ENCODE measurements at places on chromosomes 2 and 18. TPM values are rescaled to one million over a fixed set of nuclear protein-coding genes. Genes with fewer than 3 reads are reported as not detected.

DNA sequence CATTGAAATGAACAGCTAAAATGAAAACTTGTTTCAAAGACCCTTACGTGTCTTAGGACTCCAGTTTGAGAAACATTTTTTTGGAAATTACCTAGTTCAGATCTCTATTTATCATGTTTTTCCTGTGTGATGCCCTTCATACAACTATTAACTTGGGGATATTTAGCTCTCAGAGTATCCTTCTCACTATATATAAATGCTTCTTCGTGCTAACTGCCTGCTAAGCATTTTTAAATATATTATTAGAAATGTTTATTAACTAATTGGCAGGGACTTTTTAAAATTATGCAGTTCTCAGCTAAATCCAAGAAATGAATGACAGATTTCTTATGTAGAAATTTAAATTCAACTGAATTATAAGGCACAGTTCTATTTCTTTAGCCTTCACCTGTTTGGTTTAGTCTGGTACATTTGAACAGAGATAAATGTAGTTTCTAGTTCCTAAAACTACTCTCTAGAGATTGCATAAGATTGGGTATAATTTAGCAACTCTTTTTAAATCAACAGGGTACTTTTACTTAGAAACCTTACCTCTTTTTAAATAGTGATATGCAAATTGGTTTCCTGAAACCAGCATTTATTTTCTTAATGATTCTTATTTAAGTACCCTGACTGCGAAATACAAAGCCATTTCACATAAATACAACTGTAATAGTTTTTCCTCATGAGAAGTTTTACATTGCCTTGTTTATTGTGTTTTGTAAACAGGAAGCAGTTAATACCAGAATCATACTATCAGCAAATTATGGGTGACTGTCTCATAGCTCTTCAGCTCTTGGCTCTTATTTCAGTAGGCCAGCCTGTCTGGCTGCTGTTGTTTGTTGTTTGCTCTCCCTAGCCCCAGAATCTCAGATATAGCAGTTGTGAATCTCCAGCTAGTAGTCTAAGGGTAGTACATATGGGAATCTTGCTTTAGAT lies 140.7 kb downstream of the PTRHD1 start:
- DNase-seq: no peak

- DNase-seq: no peak
Measured at GRCh38 chr2:206040525-206040924, 45.4 kb downstream of the INO80D start.

- DNase-seq: peak; percentile 41
Measured at GRCh38 chr18:5584746-5585417, 41.1 kb upstream of the EPB41L3 start.

GRCh38 chr18:31232775-31233424 lies 70.2 kb upstream of the DSC1 start:
- no peak for DNase-seq

- DNase-seq: no peak
Measured at GRCh38 chr2:101253703-101254450, 1.2 kb downstream of the CNOT11 start.

DNA sequence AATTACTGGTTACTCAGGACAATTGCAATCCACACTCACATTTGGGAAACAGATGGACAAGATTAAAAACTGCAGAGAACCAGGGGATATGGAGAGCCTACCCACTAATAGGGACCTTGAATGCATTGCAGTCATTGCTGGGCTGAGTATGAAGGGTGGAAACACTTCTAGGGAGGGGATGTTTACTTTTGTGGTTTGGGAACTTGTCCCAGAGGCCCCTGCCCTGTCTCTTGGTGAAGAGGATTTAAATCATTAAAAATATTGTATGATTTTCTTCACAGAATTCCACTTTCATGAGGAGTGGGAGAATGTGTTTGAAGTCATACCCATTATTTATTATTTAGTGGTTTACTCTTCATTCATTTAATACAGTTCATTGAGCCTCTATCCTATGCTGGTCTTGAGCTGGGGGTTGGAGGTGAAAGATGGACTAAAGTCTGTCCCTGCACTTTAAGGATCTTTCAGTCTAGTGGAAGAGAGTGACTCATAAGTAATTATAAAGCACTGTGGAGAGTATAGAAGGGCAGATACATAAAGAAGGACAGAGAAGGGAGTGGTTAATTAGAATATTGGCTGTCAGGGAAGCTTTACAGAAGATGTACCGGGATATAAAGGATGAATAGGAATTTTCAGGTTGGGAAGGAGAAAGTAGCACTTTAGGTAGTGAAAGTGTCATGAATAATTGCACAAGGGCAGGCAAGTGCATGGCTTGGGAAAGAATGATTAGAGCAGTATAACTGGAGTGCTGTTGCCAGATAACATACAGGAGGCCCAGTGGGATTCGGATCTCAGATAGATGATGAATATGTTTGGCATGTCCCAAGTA lies 313.4 kb downstream of the LPIN1 start:
- DNase-seq: peak; percentile 86

- DNase-seq: no peak
Measured at GRCh38 chr2:237943395-237944094, 23.3 kb upstream of the UBE2F start.

NCKAP5 gene
- 6.5 TPM for total RNA-seq

PLGLB1 gene
- not detected for total RNA-seq

NEU2 gene
- not detected for total RNA-seq

PROC gene
- total RNA-seq: 0.64 TPM

HRH4 gene
- not detected for total RNA-seq

DCC gene
- not detected for total RNA-seq

NHEJ1 gene
- 13.6 TPM for total RNA-seq

ACTG2 gene
- total RNA-seq: 0.89 TPM

Data from M059J (cell line).